Left kidney (tissue), 8 donors: ENCODE measurements at places on chromosomes 12 and 14.

- no peak for DNase-seq
These were observed 30.1 kb upstream of the DLK1 start for GRCh38 chr14:100696590-100696989.

DNA sequence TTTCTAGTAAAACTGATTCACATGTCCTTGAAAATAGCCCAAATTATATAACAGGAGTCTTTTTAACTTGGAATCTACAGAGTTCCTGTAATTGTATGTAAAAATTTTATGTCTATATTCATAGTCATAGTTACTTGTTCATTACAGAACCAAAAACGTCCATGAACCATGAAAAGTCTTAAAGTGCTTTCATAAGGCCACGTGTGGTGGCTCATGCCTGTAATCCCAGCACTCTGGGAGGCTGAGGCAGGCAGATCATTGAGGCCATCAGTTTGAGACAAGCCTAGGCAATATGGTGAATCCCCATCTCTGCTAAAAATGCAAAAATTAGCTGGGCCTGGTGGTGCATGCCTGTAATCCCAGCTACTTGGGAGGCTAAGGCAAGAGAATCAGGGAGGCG is 48.4 kb downstream of the GALNT4 start:
- no peak for DNase-seq

- DNase-seq = peak; percentile 78
These were observed 142.8 kb downstream of the SCARB1 start for GRCh38 chr12:124720681-124721500.

DNA sequence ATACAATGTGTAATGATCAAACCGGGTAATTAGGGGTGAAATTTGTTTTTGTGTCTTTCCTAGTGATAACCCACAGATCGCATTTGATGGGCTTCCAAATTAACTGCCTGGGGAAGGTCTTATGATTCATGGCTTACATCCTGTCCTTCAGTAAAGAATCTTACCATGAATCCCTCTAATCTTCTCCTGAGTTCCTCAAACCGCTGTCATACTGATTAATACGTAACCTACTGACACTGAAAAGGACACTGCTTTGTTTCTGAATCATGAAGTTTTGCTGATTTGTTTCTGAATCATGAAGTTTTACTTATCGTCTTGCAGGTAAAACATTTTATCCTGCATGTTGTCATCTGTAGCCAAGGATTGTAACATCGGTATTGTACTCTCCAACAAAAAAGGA is 52.0 kb upstream of the CRY1 start:
- no peak for DNase-seq

- DNase-seq = no peak
These were observed 456.3 kb upstream of the RGS6 start for GRCh38 chr14:71475916-71476315.

DNA sequence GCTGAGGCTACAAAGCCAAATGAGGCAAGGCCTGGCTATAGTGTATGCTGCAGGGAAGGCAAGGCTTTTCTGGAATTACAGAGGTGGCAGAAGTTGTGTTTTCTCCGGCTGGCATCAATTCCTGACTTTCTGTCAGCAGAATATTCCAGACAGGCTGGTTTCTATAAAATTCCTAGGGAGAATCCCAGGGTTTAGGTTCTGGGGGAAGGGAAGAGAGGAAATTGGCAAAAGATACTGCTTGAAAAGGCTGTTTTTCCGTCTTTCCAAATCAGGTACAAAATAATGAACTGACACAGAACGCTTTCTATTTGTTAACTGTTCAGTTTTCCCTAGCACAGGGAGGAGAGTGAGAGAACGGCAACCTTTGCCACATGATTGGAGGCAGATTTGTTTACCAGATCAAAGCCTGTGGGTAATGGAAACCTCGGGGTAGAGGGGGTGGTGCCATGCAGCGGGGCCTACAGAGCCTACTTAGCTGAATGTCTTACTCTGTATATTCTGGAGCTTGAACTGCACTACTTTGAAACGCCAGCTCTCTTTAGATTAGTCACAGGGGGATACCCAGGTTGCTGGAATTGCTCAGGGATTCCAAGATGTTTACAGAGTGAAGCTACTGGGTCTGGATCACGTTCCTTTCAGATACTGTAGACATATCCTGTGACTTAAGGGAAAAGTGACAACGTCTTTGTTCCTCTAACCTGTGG is 65.8 kb upstream of the DACT1 start:
- DNase-seq = peak; percentile 53

- no peak for DNase-seq
These were observed 20.8 kb upstream of the CDK17 start for GRCh38 chr12:96421014-96421413.

DNA sequence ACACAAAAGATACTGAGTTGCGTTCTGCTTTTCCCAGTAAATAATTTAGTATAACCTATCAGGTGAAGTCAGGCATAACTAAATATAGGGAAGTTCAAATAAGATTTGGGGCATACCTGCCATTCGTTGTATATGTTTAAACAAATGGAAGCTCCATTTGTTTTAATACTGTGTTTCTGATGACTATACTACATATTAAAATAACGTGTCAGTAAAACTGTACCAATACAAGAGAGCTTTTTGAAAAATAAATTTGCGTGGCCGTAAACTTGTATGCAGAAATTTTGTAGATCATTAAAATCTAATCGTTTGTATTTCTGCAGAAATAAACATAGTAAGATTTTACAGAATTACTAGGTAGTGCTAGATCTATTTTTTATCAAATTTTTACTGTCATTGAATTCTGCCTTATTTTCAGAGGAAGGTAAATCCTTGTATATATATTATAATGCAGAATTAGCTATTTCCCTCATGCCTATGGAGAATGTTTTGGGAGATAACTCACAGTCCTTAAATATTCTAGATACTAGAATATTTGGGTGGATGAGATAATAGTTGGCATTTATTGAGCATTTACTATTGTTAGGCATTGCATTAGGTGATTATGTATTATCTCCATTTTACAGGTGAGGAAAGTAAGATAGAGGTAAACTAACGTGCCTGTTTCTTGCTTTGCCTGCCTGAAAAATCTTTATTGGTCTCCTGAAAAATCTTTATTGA is 1.5 kb downstream of the SCFD1 start:
- no peak for DNase-seq

DNA sequence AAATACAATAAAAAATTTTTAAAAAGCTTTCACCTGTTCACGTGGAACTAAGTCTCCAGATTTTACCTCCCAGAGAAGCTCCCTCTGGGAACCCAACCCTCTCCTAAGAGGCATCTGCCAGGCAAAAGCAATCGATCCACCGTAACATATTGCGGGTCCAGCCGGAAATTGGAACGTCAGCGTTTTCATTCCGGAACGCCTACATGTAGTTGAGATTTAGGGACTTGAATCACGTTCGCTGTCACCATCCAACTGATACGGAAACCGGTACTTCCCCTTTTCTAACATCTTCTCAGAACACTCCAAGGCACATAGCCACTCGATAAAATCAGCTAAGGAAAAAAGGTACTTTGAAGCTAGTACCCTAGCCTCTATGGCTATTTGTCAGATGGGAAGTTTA is 70.3 kb downstream of the COX16 start:
- DNase-seq = no peak

DNA sequence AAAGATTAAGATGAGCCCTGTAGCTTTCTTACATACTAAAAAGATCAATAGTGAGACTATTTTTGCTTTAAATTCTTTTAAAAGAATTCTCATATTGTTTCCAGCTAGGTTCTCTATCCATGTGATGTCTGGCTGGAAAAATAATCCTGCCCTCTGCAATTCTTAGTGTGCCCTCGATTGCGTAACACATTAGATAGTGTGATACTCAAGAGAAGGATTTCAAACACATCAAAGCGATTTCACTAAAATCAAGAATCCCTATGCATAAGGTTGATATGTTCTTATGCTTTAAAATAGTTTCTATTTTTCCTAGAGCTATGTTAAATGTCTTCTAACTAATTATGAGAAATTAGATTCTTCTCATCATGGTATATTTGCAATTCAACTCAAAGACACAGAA is 127.3 kb upstream of the PLEKHA5 start:
- no peak for DNase-seq

GRCh38 chr12:123151457-123152454 is 866 bp upstream of the PITPNM2 start:
- no peak for DNase-seq

- no peak for DNase-seq
These were observed 68.0 kb upstream of the OSBPL8 start for GRCh38 chr12:76627346-76628135.

DNA sequence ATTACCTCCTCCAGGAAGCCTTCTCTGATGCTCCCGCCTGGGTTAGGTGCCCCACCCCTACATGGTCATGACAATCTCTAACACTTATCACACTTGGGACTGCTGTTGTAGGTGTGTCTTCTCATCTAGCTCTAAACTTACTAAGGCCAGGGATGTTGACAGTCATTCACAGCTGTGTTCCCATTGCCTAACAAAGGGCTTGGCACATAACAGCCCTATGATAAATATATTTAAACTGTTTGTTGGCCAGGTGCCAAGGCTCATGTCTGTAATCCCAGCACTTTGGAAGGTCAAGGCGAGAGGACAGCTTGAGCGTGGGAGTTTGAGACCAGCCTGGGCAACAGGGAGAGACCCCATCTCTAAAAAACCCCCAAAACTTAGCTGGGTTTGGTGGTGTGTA is 98.8 kb upstream of the RGS6 start:
- DNase-seq = no peak

GRCh38 chr12:12837025-12837812 is 24.1 kb downstream of the DDX47 start:
- peak; percentile 61 for DNase-seq

GRCh38 chr12:55188974-55189556 is 31.8 kb upstream of the OR10A7 start:
- peak; percentile 82 for DNase-seq

GRCh38 chr12:69044887-69045286 is 111.9 kb upstream of the CPM start:
- DNase-seq = no peak

DNA sequence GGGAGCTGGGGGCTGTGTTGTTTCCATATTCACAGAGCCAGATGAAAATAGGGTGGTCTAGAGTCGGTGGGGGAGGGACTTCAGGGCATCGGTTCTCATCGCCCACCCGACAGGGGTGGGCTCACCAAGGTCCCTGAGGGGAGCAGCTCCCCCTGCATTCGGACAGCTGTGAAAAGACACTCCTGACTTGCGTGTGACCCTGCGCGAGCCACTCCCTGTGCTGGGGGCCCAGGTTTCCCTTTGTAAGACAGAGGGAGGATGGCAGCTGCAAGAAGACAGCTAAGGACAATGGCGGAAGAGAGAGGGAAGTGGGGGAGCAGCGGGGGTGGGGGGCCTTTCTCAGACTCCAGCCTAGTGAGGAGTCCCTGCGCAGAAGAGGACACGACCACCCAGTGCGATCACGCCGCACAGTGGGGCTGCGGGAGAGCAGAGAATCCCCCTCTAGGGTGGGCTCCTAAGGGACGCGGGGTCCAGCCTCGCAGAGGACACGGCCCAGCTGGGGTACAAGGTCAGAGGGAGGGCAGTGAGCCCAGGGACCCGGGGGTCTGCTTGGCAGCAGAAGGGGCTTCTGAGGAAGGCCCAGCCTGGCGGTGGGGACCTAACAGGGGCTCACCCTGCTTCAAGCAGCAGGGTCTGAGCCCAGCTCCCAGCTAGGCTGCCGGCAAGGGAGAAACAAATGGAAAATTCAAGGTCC is 326.9 kb upstream of the DIO3 start:
- DNase-seq = no peak

GRCh38 chr14:26466862-26467261 is 131.0 kb downstream of the NOVA1 start:
- DNase-seq = no peak

DNA sequence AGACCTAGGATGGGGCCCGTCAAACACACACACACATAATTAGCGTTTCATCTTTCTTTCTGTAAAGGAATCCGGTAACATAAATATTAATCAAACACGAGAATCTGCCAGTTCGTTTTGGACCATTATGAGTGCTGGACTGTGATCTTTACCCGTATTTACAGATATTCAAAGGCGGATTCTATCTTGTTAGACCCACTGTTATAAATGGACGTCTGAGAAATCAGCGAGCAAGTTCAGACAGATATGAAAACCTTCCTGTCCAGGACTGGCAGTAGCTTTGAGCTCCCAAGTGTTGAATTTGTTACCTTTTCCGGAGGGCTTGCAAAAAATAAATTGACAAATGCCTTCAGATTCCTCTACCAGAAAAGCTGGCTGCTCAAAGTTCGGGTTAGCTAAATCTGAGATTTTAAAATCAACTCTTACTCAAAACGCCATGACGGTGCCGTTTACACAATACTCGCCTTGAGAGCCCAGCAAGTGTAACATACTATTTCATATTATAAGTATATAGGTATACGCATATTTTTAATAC is 27.6 kb downstream of the BCL11B start:
- no peak for DNase-seq

DNA sequence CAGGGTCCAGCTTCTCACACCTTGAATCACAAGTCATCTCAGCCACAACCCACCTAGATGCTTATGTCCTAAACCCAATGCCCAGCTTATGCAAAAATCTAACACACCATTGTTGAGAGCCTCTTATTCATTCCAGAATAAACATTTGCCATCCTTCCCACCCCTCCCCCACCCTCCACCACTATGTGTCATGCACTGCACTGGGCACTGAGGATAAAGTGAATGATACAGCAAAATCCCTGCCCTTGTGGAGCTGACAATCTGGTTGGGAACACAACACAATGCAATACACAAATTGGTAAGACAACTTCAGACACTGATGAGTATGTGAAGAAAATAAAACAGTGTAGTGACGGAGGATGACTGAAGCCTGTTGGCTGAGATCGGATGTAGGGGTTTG is 1.4 kb upstream of the GLTP start:
- DNase-seq = no peak

DNA sequence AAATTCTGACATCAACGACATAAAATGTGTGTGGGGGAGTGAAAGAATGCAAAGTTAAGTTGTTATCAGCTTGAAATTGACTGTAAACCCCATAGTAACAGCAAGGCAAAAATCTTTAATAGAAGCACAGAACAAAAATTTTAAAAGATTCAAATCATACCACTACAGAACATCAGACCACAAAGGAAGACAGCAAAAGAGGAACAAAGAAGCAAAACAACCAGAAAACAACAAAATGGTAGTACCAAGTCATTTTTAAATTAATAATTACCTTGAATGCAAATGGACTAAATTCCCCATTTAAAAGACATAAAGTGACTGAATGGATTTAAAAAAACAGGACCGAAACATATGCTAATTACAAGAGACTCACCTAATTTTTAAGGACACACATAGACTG is 31.3 kb downstream of the A2M start:
- no peak for DNase-seq

DNA sequence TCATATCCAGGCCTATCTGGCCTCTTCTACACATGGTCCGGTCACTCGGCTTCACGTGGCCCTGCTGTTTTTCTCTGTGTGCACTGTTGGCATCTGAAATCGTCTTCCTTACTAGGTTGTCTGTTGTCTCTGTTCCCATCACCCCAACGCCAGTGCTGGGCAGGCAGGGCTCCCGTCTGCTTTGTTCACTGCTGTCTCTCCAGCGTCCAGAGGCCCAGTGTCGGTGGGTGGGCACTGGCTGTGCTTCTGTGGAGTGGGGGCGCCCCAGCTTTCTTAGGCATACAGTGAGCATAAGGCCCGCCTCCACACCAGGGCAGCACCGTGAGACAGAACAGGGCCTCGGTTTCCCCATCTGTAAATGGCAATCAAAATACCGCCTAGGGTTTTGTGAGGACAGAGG is 153.1 kb downstream of the BCL11B start:
- DNase-seq = no peak
